ENCODE measurements at places on chromosomes 11 and 22. TPM values are rescaled to one million over a fixed set of nuclear protein-coding genes. Genes with fewer than 3 reads are reported as not detected.

The OR52I2 gene
- not detected for total RNA-seq

DNA sequence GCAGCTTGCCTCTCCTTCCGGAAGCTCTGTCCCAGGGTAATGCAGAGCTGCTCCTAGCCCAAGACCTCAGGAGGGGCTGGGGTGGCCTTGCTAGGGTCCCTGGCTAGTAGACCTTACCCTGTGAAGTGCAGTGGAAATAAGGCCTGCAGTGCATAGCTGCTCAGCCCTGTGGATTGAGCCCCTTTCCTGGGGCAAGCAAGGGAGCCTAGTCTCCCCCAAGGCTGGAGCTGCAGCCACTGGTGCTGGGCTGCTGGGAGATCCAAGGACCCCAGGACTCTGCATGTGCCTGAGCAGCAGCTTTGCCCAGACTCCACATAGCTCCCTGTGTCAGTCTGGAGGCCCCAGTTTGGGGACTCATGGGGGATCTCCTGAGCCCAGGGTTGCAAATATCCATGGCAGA lies 57.9 kb downstream of the FANCF start:
- DNase-seq: no peak

DNA sequence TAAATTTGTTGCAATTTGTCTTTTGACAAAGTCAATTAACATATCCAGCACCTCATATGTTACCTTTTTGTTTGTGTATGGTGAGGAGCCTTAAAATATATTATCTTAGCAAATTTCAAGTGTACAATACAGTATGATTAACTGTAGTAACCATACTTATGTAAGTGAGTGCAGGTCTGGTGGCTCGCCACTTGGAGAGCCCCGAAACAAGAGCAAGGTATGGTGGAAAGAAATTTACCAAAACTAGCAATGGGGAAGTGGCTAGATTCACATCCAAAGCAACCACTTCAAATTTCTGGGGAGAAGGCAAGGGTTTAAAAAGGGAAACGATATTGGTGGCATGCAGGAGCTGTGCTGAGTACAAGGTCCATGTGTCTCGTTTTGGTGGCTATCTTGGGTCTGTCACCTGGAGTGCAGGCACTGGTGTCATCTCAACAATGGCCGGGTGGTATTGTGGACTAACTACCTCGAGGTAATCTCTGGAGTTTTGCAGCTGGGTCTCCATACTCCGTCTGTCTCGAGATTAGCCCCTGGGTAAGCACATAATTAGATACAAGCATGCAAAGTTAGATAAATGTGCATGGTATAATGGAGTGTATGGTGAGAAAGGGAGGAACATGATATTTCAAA lies 8.2 kb upstream of the FNBP4 start:
- no peak for DNase-seq

DNA sequence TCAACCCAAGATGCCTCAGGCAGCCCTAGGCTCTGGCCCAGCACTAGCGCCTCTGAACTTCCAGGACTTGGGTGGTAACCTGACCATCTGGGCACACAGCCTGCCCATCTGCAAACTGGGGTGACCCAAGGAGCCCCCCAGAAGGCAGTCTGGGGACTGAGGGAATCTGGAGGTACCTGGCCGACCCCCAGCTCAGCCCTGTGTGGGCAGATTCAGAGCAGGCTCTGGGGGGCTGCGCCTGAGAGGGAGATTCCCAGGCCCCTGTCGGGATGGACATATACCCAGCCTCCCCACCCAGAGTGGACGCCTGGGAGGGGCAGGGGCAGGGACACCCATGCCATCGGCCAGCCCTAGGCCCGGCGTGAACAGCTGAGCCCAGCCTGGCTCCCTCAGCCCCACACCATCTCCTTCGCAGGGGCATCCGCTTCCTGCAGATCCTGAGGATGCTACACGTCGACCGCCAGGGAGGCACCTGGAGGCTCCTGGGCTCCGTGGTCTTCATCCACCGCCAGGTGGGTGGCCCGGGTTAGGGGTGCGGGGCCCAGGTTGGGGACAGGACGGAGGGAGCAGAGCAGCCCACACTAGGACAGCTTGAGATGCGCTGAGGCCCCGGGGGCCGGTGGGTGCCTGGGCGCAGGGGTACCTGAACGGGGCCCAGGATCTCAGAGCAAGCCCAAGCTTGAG lies 126.9 kb downstream of the KCNQ1 start:
- DNase-seq: no peak

The CLDN5 gene
- total RNA-seq: not detected

GRCh38 chr22:49554741-49555140 lies 272.9 kb downstream of the BRD1 start:
- no peak for DNase-seq

GRCh38 chr11:46210133-46210636 lies 67.3 kb upstream of the CREB3L1 start:
- DNase-seq: peak; percentile 30

- no peak for DNase-seq
Observed at GRCh38 chr11:26227301-26227746, 104.6 kb upstream of the ANO3 start.

DNA sequence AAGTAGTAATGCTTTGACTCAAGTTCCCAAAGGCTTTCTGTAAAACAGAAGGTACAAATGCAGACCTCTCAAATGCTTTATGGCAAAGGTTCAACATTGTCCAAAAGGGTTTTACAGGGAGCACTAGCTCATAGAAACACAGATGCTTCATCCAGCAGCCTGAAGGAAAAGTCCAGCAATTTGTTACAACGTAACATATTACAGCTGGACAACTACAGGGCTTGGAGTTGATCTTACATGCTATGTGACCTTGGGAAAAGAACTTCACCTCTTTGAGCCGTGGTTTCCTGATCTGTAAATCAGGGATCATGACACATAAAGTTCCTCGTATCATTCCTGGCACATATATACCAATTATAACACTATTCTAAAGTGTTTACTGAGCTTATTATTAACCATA lies 84.9 kb downstream of the DDIAS start:
- no peak for DNase-seq

The CFAP300 gene
- 4.9 TPM for total RNA-seq

DNA sequence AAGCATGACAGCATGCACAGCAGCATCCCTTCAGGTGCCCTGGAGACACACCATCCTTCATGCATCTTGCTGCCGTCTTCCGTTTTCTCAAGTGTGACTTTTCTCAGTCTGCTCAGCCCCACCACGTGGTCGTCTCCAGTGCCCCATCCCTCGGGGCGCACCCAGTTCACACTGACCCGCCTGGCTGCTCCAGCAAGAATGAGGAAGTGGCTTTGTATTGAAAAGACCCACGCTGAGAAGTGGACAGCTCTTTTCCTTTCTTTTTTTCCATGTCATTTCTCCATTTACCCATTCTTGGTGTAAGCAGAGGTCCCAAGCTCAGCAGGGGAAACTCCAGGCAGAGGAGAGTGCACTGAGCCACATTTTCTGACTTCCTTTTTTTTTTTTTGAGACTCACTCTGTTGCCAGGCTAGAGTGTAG lies 14.5 kb downstream of the SERPINH1 start:
- peak; percentile 89 for DNase-seq

The TSPO gene
- 70.6 TPM for total RNA-seq

- DNase-seq: no peak
Observed at GRCh38 chr22:49096476-49096875, 731.2 kb downstream of the BRD1 start.

- no peak for DNase-seq
Observed at GRCh38 chr11:45045683-45046471, 95.2 kb upstream of the TP53I11 start.

DNA sequence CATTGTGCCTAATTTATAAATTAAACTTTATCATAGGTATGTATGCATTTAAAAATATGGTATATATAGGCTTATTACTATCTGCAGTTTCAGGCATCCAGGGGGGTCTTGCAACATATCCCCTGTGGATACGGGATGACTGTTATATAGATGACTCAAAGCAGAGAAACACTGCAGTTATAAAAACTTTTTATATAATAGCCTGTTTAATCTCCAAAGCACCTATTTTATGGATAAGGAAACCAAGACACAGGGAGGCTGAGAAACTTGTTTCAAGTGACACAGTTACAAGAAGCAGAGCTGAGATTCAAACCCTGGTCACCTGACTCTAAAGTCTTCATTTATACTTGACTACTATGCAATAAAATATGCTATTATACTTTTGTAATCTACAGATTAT lies 897.7 kb downstream of the KCNA4 start:
- DNase-seq: no peak

The PRODH gene
- 11.2 TPM for total RNA-seq

The MS4A12 gene
- total RNA-seq: not detected

DNA sequence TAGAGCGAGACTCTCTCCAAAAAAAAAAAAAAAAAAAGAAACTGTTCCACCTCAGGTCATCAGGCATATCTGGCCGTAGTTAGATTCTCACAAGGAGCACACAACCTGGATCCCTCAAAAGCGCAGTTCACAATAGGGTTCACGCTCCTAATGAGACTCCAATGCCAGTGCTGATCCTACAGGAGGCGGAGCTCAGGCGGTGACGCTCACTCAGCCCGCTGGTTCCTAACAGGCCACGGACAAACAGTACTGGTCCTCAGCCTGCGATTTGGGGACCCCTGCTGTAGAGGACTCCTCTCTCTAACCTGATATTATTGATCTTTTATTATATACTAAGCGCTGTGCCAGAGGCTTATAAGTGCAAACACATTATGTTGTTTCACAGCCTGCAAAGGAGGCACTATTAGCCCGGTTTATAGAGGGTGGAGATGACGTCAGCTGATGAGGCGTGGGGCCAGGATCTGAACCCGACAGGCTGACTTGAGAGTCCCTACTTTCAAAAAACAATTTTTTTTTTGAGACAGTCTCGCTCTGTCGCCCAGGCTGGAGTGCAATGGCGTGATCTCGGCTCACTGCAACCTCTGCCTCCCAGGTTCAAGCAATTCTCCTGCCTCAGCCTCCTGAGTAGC lies 4.9 kb upstream of the MAFF start:
- no peak for DNase-seq

GRCh38 chr22:32175115-32175514 lies 16.0 kb upstream of the C22orf42 start:
- DNase-seq: no peak

The LARGE2 gene
- not detected for total RNA-seq

The OR9G4 gene
- total RNA-seq: not detected

DNA sequence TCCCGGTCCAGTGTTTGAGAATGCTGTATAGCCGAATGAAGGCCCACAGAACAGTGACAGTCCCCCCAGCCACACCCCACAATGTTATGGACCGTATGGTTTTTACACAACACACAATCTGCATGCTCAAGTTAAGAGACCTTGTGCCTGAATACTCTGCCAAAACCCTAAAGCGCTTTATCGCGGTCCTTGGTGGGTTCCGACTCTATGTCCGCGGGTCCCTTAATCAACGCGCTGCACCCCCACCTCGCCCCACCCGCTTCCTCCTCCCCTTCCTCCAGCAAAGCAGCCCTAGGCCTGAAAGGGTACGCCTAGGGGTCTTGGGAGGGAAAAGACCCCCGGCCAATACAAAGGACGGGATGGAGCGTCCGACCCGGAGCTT lies 442 bp downstream of the COPB1 start:
- no peak for DNase-seq

The C11orf65 gene
- total RNA-seq: 0.35 TPM

DNA sequence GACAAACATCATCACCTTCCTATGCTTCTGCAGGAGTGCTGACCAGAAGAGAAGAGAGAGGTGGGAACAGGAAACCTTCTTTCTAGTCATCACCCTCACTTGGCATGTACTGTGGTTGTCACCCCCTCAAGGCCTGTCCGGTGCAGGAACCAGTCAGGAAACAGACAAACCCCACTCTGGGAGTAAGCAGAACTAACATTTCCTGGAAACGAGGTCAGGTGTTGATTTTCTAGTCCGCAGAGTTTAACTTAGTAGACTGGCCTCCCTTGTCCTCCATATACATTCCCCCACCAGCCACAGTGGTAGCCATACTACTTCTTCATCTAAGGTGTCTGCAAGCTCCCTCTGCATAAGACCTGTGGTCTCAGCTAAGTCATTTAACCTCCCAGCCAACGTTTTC lies 80.7 kb upstream of the NCAM1 start:
- DNase-seq: no peak

GRCh38 chr11:69986440-69986787 lies 91.7 kb upstream of the ANO1 start:
- no peak for DNase-seq

Data from osteocyte (in vitro differentiated cells).